ENCODE measurements at places on chromosomes 6 and 20.

DNA sequence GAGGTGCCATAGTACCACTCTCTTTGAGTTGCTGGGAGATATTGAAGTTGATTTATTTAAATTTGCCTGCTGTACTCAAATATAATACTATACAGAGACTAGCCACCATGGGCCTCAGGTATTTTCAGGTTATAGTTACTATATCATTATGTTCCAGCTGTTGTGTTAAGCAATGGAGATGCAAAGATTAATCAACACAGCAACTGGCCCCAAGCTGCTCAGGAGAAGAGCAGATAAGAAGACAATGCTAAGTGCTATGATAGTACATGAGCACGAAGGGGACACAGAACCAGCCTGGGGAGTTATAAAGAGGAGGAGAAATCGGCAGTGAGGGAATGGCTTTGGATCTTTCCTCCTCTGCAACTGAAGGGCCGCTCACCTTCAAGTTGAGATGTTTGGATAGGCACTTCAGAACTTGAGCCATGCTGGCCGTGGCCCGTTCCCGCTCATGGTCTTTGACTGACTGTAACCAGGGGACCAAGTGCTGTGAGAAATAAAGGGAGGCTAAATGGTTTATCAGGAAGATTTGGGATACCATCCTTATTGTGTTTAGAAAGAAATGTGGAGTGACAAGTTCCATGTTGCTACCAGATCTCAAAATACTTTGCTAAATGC, 24.3 kb upstream of the RPN2 start:
- DNase-seq, result no peak

DNA sequence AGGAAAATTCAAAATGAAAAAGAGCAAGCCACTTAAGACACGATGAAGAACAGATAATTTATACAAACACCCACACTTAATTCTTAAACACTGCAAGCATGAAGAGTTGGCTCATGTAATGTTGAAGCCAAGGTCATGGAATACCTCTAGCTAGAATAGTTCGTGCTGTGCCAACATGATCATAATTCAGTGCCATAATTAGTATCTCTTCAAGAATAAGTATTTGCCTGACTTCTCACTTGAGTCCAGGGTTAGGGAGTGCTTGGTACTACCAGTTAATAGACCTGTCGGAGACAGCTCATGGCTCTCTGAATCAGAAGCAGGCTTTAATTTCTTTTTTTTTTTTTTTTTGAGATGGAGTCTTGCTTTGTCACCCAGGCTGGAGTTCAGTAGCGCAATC, 206.3 kb downstream of the UNC5CL start:
- DNase-seq, result no peak

- DNase-seq, result no peak
Measured at GRCh38 chr20:8434326-8434876, 302.3 kb downstream of the PLCB1 start.

DNA sequence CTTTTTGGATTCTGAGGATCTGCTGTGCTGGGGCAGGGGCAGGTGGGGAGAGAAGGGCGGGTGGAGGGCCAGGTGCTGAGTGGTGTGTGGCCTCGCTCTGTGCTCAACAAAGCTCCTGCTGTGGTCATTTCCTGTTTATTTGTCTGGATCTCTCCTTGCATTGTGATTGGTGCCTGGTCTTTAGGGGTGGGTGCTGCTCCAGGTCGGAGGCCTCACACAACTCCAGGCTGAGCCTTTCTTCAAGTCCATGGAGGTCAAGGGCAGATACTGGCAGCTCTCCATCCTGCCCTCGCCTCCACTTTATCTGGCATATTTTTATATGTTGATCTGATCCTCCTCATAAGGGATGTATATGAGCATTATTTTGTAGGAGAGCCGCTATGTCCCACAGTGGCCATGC, 36.2 kb downstream of the HLA-F start:
- DNase-seq, result no peak

GRCh38 chr6:79571030-79571367, 33.8 kb upstream of the LCA5 start:
- DNase-seq, result no peak

DNA sequence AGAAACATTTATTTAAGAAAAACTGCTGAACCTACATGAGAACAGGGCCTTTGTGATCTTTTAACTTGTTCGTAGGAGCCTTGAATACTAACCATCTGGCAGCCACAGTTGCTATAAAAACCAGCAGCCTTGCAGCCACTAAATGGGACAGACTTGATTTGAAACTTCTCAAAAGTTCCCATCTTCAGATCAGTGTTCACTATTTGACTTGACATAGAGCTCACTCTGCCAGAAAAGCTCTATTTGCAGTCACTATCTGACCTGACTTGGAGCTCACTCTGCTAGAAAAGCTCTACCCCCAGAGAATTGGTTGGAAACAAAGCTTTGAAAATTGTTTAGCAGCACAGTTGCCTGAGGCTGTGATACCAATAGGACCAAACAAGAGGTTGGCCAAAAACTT, 119.3 kb upstream of the F13A1 start:
- no peak for DNase-seq

- no peak for DNase-seq
Measured at GRCh38 chr6:135329851-135330803, 149.0 kb downstream of the MYB start.

GRCh38 chr6:121755485-121755884, 320.0 kb downstream of the GJA1 start:
- DNase-seq, result no peak

- DNase-seq, result no peak
Measured at GRCh38 chr6:168102315-168102985, 23.4 kb upstream of the FRMD1 start.

GRCh38 chr6:43627008-43627825, 1.8 kb downstream of the GTPBP2 start:
- no peak for DNase-seq

- no peak for DNase-seq
Measured at GRCh38 chr6:106005954-106006353, 80.2 kb upstream of the PRDM1 start.

GRCh38 chr6:62492192-62492822, 206.3 kb upstream of the KHDRBS2 start:
- no peak for DNase-seq
